ENCODE measurements at places on chromosomes 13 and 19.
A peak's percentile ranks its signal among the peaks of the same experiment; 100 is the strongest.

DNA sequence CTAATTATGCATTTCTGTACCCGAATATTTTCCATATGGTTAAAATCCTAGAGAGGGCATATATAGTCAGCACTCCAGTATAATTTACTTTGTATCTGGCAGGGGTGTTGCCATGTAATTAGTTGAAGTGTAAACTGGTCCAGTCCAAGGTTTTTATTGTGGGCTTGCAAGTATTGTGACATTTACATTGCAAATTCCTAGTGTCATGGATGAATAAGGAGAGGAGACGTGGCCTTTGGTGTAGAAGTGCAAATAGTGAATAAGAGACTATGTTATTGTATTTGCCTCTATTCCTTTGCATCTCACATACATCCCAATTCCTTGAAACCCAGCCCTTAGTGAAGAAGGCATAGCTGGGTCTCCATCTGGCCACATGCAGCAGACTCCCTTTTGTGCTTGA is 330.6 kb downstream of the ATP8A2 start:
- no peak for DNase-seq

DNA sequence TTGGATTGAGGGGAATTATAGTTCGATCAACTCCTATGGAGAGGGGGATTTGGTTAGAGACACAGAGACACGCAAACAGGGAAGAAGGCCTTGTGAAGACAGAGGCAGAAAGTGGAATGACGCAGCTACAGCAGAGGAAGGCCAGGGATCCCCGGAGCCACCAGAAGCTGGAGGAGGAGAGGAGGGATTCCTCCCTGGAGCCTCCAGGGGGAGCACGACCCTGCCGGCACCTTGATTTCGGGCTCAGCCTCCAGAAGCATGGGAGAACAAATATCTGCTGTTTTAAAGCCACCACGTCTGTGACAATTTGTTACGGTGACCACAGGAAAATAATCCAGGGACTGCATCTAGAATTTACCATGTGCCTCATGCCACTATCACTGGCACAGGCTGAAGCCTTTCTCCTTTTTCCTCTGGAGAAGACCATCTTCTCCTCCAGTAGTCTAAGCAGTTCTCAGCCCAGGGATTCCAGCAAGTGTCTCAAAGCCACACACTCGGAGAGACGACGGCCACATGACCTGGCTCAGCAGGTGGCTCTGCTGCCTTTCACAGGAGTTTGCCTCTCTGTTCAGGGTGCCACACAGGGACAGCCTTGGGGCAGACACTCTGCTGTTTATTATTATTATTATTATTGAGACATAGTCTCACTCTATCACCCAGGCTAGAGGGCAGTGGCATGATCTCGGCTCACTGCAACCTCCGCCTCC is 39.9 kb upstream of the CCNE1 start:
- no peak for DNase-seq

GRCh38 chr19:3105641-3106508 is 11.7 kb downstream of the GNA11 start:
- DNase-seq, result no peak

GRCh38 chr13:98105929-98106336 is 37.0 kb upstream of the FARP1 start:
- DNase-seq, result no peak

DNA sequence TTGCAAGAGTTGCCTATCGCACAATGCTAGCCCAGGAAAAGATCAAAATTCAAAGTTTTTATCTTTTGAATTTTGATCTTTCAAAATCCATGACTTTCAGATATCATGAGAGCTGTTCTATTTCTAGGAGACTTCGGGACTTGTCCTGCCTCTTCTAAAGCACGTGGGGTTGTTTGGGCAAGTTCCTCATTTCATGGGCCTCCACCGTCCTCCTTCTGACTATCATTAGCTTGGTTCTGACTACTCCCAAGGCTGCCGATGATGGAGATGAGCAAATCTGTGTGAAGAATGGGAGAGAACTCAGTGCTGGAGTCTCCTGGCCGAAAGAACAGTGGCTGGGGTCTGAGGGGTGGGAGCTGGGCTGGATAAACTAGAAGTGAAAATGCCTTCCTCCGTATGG is 86.5 kb downstream of the COL4A1 start:
- DNase-seq, result peak; percentile 34

DNA sequence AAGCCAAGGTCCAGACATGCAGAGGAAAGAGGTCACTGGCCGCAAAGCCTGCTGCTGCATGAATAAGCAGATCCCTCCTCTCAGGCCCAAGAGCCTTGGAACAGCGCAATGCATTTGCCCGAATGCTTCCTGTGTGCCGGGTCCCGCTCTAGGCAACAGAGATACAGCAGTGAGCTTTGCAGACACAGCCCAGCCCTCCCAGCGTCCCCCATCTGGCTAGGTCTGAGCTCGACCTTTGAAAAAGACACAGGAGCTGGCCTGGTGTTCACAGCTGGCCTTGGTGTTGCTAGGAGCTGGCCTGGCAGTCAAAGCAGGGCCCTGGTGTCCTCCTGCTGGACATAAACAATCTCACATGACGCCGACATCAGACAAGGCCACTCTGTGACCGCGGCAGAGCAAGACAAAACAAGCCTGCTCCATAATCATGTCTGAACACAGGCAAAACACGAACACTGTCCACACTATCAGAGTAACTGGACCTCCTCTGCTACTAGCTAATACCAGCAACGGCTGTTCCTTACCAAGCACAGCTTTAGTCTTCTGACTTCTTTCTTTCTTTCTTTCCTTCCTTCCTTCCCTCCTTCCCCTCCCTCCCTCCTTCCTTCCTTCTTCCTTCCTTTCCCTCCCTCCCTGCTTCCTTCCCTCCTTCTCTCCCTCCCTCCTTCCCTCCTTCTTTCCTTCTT is 5.7 kb upstream of the PEX11G start:
- DNase-seq, result no peak

DNA sequence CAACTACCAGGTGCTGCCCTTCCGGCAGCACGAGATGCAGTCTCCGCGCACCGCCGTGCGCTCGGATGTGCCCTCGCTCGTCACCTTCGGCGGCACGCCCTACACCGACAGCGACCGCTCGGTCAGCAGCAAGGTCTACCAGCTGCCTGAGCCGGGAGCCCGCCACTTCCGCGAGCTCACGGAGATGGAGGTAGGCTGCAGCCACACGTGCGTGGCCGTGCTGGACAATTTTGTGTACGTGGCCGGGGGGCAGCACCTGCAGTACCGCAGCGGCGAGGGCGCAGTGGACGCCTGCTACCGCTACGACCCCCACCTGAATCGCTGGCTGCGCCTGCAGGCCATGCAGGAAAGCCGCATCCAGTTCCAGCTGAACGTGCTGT is 15.2 kb upstream of the CRTC1 start:
- DNase-seq, result no peak

- no peak for DNase-seq
These were observed 4.3 kb upstream of the DUXA start for GRCh38 chr19:57171551-57172081.
